ENCODE measurements at places on chromosomes 11 and 22. TPM values are rescaled to one million over a fixed set of nuclear protein-coding genes. Genes with fewer than 3 reads are reported as not detected.

DNA sequence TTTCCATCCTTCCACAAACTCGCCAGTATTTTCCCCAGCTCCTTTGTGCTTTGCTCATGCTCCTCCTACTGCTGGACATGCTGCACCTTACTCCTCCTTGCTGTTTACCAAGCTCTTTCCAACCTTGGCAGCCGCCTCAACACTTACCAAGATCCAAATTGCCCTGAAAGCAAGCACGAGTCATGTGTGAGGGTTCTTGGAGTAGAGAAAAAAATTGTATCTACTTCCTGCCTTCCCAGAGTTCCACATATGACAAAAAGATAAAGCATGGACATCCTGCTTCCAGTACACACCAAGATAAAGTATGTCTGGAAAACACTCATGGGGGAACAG is 767.5 kb downstream of the NTM start:
- DNase-seq: no peak

DNA sequence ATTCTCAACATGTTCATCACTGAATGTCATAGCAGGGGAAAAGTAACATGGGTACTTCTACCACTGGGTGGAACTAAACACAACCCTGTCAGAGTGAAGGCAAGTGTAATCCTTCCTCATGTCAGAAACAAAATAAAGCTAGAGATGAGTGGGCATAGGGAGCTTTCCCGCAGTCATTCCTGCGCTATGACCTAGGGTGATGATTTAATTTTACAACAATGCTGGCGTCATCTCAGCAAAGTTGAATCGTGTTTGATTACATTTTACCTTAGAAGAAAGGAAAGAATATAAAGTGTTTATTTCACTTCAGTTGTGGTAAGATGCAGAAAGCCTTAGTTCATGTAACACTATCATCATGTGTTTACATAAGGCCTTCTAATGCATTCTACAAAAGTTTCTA is 355.6 kb downstream of the METTL15 start:
- DNase-seq: no peak

GRCh38 chr11:65216830-65217229 is 35.1 kb downstream of the CAPN1 start:
- DNase-seq: no peak

Gene XNDC1N
- 20.7 TPM for total RNA-seq

Gene ELMOD1
- 1.6 TPM for total RNA-seq

Gene OAF
- total RNA-seq: 25.5 TPM

Gene PIH1D2
- 4.5 TPM for total RNA-seq

Gene CDC42EP2
- 17.6 TPM for total RNA-seq
